ENCODE measurements at places on chromosomes 2 and 18. TPM values are rescaled to one million over a fixed set of nuclear protein-coding genes. Genes with fewer than 3 reads are reported as not detected.

Gene KDSR
- total RNA-seq: 23.7 TPM

Gene IL36RN
- not detected for total RNA-seq

Gene RSAD2
- total RNA-seq: 6.9 TPM

Gene ASB18
- not detected for total RNA-seq

Gene SLC11A1
- 0.03 TPM for total RNA-seq

Gene CRACDL
- total RNA-seq: not detected

DNA sequence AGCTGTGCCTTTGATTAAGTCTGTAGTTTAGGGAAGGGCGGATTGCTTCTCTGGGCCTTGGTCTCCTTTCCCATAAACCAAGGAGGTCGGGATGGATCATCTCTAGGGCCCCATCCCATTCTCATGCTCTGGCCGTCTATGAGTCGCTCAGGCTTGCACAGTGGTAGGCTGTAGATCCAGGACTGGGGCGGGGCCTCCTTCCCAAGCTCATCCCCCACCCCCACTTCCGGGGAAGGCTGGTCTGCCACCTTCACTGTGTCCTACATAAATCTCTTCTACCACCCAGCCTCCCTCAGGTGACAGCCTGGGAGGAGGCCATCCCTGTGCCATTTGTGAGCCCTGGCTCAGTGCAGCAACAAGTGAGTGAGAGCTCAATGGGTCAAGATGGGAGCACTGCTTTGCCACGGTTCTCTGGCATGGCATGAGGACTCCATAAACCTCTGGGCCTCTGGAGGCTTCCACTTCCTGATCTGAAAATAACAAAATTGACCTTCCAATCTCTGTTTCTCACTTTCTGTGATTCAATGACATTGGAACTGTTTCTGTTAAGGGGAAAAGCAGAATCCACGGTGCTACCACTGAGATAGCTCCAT, 68.5 kb downstream of the SUMO1 start:
- DNase-seq: no peak

- DNase-seq: no peak
These were observed 194.0 kb downstream of the NDUFA10 start for GRCh38 chr2:239831001-239831731.

DNA sequence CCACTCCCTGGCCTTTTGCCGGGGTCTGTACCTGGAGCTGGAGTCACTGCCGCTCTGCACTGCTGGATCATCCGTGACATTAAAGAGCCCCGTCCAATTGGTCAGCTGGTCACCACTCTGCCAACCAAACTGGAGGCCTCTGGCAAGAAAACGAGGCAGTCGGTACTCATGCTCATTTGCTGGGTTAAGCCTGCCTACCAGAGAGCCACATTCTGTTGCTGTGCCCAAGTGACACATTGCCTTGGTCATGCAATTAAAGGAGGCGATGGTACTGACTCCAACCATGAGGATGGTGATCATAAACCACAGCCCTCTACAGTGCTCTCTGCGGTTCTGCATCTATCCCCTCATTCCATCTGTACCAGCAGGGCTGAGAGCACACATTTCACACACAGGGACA, 35.5 kb downstream of the ST8SIA5 start:
- no peak for DNase-seq

- no peak for DNase-seq
These were observed 27.5 kb upstream of the BZW1 start for GRCh38 chr2:200784215-200784614.

DNA sequence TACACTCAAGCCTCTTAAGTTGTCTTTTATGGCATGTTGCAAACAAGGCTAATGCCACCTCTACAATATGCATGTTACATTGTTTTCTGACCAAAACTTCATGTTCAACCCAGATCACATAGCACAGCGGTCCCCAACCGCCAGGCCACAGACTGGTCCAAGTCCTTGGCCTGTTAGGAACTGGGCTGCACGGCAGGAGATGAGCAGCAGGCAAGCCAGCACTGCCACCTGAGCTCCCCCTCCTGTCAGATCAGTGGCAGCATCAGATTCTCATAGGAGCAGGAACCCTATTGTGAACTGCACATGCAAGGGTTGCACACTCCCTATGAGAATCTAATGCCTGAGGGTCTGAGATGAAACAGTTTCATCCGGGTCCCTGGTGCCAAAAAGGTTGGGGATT, 324.8 kb upstream of the CHAC2 start:
- no peak for DNase-seq

DNA sequence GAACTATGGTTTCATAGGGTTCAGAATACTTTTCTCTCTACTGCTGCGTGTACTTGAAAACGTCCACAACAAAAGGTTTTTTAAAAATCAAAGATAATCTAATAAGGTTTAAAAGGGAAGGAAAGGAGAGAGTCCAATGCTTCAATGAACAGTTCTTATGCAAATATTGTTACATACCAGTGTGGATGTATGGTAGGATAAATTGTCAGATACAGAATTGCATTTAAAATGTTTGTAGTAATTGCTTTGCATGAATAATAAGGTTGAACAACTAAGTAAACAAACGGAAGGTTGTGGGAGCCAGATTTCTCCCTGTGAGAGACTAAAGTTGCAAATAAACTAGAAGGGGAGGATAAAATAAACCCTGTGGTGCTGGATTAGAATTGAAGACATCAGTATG, 53.8 kb upstream of the RBBP8 start:
- no peak for DNase-seq

GRCh38 chr18:28018351-28018750, 158.6 kb downstream of the CDH2 start:
- no peak for DNase-seq

GRCh38 chr2:216144857-216145256, 35.7 kb downstream of the XRCC5 start:
- DNase-seq: no peak

GRCh38 chr2:168169097-168169745, 78.2 kb downstream of the STK39 start:
- no peak for DNase-seq

DNA sequence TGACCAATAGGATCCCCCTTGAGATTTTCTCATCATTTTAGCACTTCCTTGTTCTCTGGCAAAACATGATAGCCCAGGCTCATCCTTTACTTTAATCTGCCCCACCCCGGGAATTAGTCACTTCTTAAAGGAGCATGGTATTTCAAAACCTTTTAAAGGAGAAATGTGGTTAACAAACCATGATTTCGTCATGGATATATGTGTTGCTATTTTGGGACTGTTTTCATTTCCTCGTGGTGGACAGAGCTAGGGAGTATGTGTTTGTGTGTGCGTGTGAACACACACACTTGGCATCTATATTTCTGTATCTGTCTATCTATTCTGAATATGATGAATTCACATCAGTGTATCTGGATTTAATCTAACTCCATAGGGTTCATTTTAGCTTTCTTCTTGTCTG, 128.1 kb downstream of the BIRC6 start:
- DNase-seq: peak; percentile 30

DNA sequence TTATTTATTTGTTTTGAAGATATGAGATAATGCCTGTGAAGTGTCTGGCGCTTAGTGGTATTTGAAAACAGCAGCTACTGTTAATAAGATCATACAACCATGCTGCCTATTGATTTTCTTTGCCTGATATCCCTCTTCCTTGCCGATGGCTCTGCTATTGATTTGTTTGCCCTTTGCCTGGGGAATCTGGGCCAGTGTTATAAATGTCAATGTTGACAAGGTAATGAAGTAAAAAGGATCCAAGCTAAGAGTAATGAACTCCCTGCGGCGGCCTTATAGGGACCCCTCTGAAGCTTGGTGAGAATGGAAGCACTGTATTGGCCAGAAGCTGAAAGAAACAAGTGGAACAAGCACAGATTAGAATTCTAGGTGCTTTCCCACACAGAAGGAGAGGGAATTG, 854.6 kb downstream of the CNTNAP5 start:
- DNase-seq: no peak

- DNase-seq: no peak
These were observed 125.9 kb downstream of the ACOXL start for GRCh38 chr2:110858135-110858725.

DNA sequence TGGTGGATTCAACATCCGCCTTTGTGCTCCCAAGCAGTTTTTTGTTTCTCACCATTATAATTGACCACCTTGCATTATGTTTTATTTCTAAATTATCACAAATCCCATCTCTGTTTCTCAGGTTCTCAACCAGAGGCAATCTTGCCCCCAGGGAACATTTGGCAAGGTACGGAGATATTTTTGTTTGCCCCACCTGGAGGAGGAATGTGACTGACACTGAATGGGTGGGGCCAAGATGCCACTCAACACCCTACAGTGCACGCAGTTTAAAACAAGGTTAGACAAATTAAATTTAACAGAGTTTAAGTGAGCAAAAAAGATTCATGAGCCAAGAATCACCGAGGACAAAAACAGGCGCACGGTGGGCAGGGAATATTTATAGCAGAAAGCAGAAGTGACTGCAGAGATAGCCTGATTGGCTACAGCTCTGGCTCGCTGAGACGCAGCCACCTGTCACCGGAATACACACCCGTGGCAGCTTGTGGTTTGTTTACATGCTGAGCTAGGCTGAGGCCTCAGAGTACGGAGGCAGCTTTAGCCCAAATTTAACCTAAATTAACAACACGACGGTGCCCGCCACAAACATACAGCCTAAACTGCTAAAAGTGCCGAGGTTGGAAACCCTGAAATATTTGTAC, 150.0 kb upstream of the ALKAL2 start:
- no peak for DNase-seq

DNA sequence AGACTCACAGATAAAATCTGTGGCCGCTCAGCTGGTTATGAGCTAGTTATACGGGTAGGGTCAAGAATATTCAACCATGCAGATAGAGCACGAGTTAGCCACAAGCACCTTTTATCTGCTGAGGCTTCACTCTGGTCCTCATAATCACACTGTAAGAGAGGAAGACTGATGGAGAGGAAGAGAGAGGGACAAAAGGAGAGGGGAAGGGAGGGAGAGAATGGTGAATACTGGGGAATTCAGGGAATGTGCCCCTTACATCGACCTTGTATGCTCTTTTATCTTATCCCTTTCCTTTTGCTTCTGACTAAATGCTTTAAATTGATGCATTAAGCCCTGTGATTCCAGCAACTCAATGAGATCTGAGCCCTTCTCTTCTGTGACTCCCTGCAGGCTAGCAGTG, 333.1 kb downstream of the DSEL start:
- no peak for DNase-seq

GRCh38 chr2:218259099-218259961, 1.5 kb upstream of the GPBAR1 start:
- DNase-seq: no peak

Data from MG63 (cell line).